CD4-positive, alpha-beta T cell (primary cell): ENCODE measurements at places on chromosomes 3 and 15.

DNA sequence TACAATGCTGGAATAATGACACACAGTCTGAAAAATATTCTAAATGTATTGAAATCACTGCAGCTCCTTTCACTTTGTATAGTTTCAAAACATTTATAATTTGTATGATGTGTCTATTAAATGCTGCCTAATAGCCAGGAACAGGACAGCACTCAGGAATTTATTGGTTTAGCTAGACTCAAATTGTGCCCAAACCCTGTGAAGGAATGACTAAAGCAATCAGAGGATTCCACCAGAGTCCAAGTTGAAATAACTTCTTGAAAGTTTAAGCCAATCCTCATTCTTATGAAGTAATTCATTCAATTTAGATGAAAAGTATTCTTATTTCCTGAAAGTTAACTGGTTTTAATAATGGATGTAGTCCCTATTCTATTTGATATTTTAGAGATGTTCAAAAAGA, 267.0 kb downstream of the ZMAT3 start:
- no peak for DNase-seq

DNA sequence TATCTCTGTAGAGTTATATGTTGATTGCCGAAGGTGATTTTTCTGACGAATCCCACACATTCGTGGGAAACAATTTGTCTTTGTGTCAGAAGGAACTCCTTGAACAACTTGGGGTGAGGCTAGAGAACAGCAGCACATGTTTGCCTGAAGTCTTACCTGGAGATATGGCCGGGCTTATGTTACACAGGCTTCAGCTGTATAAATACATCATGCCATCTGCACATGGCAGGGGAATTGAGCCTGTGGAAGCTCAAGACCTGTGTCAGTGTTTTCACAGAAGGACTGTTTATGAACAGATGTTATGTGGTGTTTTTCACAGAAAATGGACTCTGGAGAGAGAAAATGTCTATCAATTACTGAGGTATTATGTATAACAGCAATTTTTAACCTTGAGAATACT, 203.6 kb upstream of the MDFIC2 start:
- no peak for DNase-seq

- DNase-seq: no peak
Observed at GRCh38 chr3:49399461-49399860, 12.3 kb downstream of the RHOA start.

GRCh38 chr15:41735046-41735445, 39.2 kb upstream of the MAPKBP1 start:
- DNase-seq: no peak

DNA sequence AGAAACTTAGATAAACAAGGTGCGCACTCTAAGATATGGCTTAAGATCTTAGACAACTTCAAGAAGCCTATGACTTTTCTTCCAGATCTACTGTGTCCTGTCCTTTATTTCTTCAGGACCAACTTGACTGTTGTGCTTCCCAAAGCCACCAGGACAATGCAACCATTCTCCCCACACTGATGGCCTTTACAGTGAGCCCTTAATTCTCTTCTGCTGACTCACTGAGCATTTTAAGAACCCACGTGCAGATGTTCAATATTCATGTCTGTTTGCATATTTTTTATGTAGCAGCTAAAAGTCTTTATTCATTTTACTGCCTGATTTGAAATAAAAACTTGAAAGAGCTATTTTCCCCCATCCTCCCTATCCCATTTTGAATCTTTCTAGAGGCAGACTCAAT, 103.3 kb upstream of the SLC2A2 start:
- no peak for DNase-seq

DNA sequence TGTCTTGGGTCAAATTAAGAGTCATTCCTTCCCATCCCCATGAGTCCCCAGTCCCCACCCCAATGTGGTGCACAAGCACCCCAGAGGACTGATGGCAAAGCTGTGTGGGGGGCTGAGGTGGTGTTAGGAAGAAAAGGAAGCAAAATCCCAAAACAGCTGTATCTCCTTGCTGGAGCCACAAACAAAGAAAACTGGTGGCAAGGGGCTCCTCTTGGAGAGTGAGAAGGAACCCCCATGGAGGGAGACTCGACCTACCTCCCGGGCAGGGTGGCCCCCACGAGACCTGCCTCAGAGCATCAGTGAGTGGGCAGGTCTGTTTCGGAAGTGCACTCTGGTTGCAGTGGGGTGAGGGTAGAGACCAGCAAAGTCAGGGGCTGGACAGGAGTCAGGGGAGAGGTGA, 29.2 kb downstream of the PRR23E start:
- DNase-seq: no peak
